ENCODE measurements at places on chromosomes 6 and 20.

- no peak for DNase-seq
Observed at GRCh38 chr6:24779416-24780016, 4.8 kb downstream of the GMNN start.

- DNase-seq, result no peak
Observed at GRCh38 chr6:41646026-41646795, 7.9 kb downstream of the MDFI start.

DNA sequence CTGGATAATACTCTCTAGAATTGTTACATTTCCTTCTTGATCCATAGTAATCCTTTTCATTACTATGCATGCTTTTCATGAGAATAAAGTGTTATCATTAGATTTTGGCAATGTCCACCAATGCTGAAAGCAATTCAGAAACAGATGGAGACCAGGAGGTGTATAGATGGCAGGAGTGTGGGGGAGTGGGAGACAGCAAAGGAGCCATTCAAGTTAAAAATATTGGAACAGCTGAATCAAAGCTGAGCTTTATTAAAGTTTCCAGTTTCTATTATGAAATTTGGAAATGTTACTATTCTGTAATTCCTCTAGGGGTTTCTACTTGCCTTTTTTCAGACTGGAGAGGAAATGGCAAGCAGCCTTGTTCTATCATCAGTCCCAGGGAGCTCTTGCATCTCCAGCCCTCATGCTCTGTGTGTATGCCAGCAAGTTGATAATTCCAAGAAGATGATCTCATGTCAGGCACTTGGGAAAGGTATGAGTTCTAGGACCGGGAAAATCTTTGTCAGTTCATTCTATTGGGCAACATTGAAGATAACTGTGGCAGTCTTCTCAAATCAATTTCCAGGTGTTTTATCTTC, 228.0 kb downstream of the CD109 start:
- DNase-seq, result no peak

DNA sequence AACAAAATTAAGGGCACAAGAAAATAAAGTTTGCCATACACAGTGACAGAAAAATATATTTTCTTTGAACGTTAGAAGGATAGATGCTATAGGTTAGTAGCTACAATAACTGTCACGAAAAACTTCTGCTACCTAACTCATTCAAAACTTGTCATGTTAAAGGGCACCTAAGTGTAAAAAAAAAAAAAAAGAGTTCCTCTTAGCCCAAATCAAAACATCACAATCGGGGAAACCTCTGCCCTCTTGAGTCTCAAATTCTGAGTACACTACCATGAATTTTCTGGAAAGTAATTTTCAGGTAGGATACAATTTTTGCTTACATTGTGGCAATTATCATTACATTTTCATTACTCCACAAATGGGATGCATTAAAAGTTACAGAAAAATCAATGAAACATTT, 5.7 kb downstream of the ATXN1 start:
- DNase-seq, result no peak
